ENCODE measurements at places on chromosomes 7 and 10.

DNA sequence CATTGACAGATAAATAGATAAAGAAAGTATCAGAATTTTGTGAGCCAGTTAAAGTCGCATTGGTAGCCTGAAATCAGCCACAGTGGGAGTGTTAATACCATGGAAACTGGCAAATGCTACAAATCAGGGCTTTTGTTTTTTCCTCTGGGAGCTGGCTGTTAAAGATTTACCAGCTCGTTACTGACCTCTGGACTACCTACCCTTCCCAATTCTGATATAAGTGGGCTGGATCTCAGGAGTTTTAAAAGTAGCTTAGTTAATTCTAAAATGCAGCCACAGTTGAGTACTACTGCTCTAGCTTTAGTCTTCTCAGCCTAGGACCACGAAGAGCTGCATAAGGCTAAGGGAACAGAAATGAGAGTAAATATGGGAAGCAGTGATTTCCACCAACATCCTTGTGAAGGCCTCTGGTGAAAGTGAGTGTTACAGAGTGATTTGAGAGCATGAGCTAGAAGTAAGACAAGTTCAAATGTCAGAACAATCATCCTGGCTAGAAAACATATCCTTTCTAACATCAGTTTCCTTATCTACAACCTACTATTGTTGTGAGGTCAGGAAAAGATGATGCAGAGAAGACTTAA lies 53.2 kb downstream of the A1CF start:
- DNase-seq = no peak

DNA sequence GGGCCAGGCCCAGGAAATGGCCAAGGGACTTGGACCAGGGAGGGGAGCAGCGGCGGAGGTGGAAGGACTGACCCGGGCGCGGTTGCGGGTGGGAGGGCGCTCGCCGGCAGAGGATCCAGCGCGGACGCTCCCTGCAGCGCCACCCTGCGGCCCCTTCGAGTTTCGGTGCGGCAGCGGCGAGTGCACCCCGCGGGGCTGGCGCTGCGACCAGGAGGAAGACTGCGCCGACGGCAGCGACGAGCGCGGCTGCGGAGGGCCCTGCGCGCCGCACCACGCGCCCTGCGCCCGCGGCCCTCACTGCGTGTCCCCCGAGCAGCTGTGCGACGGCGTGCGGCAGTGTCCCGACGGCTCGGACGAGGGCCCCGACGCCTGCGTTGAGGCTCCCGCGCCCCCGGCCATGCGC lies 16.8 kb upstream of the ZNF467 start:
- DNase-seq = peak; percentile 38

- no peak for DNase-seq
These were observed 1.4 kb downstream of the EPHB4 start for GRCh38 chr7:100825751-100826513.

DNA sequence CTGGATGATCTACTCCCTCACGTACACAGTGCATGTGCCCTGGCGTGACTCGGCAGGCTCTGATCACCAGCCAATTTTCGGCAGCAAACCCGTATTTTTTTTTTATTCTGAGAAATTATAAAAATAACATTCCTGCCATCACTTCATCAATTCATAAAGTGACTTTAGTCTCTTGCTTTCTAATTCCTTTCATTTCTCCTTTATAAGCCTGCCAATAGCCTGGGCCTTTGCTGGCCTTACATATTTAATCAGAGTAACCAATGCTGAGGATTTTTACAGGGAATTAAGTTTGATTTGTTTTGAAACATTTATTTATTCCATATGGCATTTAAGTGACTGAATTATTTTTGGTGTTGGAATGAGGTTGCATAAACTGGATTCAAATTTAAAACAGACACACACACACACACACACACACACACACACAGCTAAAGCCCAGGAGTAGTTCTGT lies 140.8 kb downstream of the ETV1 start:
- DNase-seq = no peak

DNA sequence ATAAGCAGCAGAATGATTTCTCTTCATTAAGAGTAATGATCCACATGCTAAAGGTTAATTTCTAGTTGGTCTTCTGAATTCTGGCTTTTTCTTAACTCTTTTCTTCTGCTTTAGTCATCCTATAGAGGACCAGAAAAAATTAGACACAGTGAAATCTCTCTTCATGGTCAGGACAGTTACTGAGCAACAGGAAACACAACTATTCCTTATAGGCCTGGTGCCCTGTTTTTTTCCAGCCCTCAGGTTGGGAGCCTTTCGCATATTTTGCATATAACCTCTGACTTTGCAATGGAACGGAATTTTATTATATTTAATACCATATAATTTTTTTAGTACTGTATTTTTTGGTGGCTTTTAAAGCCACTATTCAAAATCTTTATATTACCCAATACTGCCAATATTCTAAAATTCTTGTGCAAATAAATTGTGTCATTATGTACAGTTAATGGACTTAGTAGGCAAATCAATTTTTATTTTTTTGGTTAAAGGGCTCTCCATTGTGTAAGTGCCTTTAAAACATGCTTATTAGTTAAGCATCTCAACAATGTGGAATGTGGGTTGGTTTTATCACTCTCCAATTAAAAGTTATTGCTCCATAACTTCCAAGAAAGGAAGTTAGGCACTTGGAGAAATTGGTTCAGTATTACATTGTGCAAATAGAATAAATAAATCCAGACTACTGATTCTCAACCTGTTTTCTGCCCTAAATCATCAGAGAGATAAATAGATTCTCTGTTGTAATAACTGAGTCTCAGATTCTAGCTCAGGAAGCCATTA lies 22.5 kb downstream of the ARL4A start:
- DNase-seq = no peak

- DNase-seq = no peak
These were observed 44.5 kb upstream of the LBX1 start for GRCh38 chr10:101273741-101274140.

- no peak for DNase-seq
These were observed 17.9 kb upstream of the TMEM225B start for GRCh38 chr7:99579956-99580777.

DNA sequence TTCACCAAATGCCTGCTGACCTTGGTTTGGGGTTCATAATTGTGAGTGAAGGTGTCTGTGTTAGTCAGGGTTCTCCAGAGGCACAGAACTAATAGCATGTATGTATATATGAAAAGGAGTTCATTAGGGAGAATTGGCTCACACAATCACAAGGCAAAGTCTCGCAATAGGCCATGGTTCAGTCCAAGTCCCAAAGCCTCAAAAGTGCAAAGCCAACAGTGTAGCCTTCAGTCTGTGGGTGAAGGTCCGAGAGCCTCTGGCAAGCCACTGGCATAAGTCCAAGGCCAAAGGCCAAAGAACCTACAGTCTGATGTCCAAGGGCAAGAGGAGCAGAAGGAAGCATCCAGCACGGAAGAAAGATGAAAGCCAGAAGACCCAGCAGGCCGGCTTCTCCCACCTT lies 257.6 kb upstream of the SHH start:
- DNase-seq = no peak

DNA sequence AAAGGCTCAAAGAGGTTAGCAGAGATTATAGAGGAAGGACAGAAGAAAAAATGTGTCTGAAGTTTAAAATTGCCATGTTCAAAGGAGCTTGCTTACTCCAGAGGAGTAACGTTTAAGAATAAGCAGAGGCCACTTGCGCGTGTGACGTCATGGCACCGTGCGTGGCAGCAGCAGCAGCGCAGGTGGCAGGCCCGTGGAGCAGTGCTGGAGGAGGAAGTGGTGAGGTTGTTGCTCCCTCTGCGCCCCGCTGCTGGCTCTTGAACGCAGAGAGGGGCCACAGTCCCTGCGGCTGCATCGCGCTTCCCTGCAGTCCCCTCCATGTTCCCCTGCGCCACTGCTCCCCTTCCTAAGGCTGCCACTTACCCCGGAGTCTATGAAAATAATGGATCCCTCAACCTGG lies 37.5 kb downstream of the GDI2 start:
- DNase-seq = no peak

GRCh38 chr7:68200051-68200670 lies 1203.5 kb downstream of the TYW1 start:
- DNase-seq = no peak

- DNase-seq = no peak
These were observed 36.3 kb upstream of the TOMM7 start for GRCh38 chr7:22858640-22859561.

- DNase-seq = no peak
These were observed 4.9 kb upstream of the MEST start for GRCh38 chr7:130486954-130487436.

DNA sequence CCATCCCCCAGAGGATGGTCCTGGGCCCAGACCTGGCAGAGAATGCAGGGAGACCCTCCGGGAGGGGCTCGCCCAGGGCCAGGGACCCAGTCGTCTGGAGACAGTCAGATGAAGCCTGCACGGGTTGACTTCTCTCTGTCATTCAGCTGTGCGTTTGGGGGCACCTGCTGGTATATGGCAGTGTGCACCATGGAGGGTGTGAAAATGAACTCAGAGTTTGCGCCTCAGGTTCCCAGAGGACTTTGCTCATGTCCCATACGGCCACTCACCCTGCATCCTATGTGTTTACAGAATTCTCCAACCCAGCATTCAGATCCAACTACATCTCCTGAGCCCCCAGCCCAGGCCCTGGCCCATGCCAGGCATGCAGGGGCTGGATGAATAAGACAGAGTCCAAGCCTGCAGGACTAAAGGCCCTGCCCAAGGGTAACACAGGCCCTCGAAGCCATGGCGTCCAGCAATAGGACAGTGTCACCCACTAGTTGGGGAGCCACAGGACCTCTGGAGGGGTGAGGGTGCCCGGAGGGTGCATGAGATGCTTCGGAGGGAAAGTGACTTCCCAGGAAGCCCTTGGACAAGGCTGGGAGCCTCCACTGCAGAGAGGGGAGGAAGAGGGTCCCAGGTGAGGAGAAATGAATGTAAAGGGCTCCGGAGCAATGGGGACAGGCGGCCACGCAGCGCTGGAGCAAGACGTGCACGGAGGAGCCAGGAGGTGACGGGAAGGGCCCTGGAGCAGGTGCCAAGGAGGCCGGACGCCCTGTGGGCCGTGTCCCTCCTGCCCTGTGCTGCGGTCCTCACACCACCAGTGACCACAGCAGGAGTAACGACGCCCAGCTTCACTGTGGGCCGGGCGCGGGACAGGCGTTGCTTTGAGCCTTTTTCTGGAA lies 36.3 kb downstream of the CALML3 start:
- peak; percentile 2 for DNase-seq

DNA sequence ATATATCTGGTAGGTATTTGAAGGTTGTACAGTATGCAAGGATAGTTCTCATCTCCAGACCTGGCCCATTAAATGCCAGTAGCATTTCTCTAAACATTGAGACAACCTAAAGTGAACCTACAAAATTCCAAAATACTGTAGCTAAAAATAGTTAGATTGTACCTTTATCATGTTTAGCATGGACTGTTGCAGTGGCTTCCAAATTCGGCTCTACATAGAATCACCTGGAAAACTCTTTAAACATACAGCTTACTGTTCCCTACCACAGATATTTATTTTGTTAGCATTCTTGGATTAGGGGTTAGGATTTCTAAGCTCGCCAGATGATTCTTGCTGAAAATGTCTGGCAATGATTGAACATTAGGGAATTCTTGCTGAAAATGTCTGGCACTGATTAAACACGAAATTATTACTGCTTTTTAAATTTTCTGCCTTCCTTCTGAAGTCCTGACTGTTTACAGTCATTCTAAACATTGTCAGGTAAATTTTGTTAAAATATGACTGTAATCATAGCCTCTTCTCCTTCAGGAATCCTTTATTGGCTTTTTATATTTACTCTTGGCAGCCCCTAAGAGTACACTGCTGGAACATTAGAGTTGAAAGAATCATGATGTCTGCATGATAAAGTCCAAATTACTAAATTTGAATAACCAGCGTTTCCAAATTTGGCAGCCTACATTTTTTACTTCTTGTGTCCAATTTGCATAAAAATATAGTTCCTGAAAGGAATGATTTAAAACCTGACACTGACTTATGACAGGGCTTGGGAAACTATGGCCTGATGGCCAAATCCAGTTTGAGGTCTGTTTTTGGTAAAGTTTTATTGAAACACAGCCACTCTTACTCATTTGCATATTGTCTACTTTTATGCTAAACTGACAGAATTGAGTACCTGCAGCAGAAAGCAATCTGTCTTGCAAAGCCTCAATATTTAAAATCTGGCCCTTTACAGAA lies 40.3 kb downstream of the SHOC2 start:
- no peak for DNase-seq

DNA sequence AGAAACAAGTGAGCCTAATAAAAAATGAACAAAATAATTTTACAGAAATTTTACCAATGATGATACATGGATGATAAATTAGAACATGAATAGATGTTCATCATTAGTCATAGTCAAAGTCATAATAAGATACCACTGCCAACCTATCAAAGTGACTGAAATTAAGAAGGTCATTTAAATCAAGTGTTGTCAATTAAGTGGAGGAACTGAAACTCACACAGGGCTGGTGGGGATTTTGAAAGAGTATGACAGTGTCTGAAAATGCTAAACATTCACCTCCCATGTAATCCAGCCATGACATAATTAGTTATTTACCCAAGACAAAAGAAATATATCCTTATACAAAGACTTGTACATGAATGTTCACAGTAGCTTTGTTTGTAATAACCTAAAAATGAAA lies 57.1 kb upstream of the DYNC1I1 start:
- DNase-seq = no peak

- DNase-seq = no peak
These were observed 18.2 kb downstream of the HNRNPF start for GRCh38 chr10:43390759-43391158.

DNA sequence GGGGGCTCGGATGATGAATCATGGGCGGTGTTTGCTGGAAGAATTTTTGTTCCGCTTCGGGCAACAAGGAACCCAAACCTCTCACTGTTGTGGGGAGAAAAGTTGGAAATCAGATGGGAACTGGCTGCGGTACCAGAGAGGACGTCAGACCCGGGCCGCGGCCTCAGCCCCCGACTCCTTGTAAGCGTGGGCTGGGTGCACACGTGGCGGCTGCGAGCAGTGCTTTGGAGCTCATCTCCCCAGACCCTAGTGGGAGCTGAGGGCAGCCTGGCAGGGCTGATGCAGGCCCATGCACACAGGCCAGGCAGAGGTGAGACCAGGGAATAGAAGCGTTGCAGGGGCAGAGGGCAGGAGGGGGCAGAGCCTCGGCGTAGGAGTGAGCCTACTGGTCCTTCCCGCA lies 136.5 kb downstream of the FAM53B start:
- no peak for DNase-seq

DNA sequence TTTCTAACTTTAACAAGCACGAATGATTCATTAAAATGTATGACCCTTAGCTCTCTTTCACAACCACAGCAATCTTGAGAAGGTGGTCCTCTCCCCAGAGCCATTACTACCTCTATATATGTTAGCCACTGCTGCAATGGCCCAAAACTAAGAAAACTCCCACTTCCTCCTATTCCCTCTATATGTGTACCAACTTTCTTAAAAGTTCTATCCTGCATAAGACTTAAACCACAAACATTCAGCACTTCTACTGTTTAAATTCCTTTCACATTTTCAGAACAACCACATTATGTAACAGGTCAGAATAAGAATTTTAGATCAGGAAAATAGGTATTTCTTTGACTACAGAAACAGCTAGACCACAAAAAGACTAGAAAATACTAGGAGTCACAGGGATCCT lies 36.2 kb downstream of the WASL start:
- no peak for DNase-seq

All from left colon (tissue), 2 donors.